ENCODE measurements at places on chromosomes 7 and 10.

DNA sequence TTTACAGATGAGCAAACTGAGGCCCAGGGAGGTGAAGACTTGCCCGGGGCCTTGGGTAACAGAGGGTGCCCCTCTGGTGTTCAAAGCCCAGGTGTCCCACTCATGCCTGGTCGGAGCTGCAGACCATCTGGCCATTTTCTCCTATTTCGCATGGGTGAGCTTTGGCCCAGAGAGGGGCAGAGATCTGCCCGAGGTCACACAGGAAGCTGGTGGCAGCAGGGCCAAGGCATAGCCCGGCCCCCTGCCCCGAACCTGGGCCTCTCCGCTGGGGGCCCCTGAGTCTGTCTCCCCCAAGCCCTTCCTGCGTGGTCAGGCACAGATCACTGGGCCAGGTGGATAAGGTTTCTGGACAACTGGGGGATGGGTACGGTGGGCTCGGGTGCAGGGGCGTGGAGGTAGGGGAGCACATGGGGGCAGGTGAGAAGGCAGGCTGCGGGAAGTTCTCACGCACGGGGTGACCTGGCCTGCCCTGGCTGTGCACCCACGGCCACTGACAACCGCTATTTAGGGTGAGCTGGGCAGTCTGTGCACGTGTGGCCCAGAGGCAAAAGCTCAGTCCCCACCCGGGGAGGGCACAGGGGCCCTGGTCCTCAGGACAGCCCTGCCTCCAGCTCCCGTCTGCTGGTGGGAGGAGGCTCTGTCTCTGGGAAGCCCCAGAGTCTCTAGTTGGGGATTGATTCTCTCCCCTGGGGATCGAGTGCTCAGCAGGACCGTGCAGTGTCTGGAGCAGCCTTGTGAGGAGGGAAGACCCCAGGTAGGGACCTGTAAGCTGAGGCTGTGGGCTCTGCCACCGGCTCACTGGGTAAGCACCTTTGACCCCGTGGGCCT, 68.6 kb downstream of the UNCX start:
- no peak for DNase-seq

GRCh38 chr10:88901206-88901983, 21.4 kb downstream of the STAMBPL1 start:
- no peak for DNase-seq

DNA sequence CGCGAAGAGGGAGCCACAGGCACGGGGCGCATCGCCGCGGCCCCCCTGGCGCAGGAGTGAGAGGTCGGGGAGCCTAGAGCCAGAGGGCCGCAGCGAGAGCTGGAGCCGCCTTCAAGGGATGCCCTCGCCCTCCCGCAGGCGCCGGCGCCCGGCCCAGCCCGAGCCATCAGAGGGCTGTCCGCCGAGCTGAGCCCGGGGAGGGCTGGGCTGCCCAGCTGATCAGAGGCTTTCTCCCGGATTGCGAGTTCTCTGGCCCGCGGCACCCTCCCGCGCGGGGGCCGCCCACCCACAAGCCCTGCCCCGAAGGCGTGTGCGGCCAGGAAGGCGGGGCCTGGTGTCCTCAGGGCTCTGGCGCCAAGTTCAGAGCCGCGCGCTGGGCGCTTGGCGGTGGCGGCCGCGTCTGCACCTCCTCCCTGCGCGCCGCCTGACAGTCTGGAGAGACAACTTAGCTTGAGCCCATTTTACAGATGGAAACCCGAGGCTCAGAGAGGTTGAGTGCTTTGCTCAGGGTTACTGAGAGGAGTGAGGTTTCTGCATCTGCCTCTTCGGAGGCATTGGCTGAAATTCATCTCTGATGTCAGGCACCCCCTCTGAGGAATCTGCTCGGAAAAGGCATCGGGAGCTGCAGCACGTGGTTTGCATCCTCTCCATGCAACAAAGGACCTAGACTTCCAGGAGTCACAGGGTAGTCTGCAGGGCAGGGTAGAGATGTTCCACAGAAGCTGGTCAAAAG, 3.8 kb upstream of the ANTXRL start:
- no peak for DNase-seq

DNA sequence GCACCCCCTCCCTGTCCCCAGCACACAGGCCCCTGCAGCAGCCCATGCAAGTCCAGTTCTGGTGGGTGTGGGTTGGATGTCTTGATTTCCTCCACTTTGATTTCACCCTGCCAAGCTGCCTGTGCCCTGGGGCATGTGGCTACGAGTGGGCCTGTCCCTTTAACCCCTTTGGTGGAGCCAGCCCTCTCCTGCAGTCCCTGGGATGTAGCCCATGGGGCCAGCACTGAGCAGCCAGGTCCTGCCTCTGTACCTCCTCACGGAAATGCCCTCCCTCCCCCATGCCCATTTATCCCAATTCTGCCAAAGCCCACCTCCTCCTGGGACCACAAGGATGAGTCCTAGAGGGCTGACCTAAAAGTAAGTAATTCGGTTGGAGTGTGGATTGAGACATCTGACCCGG, 11.9 kb downstream of the COL13A1 start:
- DNase-seq: no peak

- no peak for DNase-seq
These were observed 29.8 kb downstream of the CDHR3 start for GRCh38 chr7:105992905-105993304.

DNA sequence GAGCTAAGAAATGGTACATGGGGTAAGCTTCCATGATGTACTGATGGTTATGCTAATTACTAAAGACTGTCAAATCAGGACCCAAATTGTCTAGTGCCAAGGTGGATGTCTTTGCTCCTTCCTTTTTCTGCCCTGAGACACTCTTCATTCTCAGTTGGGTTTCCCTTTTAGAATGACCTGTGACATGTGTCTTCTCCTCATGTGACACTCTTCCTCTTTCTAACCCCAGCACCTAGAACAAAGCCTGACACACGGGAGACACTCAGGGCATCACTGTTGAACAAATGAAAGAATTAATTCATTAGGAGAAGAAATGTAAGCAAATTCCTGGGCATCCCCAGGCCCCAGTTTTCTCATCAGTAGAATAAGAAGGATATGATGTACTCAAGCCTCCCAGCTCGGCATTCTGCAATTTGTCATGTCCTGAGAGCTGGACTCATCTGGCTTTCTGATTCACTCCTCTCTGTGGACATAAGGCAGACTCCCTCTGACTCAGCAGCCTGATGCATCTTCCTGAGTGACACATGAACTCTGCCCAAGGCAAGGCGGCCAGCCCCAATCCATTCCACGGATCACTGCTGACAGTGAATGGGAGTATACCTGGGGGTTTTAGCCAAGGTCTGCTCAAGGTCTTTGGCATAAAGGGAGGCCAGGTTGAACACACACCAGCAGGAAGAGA, 473.8 kb downstream of the KCNMA1 start:
- peak; percentile 91 for DNase-seq

- no peak for DNase-seq
These were observed 607 bp upstream of the GGCT start for GRCh38 chr7:30505174-30505697.

GRCh38 chr7:35450456-35451214, 196.7 kb upstream of the TBX20 start:
- DNase-seq: no peak

GRCh38 chr10:117004227-117005025, 561 bp downstream of the SHTN1 start:
- peak; percentile 55 for DNase-seq

DNA sequence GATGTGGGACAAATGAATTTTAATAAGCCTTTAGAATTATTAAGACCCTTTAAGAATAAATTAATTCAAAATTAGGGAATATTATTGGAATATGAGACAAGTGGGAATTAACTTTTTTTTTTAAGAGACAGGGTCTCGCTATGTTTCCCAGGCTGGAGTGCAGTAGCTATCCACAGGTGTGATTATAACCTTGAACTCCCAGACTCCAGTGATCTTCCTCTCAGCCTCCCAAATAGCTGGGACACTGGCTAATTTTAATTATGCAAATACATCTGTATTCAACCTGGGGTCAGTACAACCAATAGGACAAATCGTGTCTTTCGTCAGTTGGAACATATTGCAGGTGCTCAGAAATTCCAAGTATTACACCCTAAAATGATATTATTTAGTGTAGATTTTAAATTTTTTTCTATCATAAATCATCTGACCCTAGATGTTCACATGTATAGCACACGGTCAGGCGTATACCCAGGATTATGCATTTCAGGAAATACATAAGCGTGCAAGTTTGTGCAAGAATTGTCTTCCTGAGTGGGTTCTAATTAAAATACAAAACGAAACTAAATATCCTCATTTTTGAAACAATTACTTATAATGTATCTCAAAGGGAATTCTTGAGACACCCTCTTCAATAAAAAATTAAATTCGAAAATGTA, 1.2 kb downstream of the NT5C3A start:
- DNase-seq: no peak

GRCh38 chr10:33509231-33509831, 174.9 kb upstream of the NRP1 start:
- DNase-seq: peak; percentile 85

DNA sequence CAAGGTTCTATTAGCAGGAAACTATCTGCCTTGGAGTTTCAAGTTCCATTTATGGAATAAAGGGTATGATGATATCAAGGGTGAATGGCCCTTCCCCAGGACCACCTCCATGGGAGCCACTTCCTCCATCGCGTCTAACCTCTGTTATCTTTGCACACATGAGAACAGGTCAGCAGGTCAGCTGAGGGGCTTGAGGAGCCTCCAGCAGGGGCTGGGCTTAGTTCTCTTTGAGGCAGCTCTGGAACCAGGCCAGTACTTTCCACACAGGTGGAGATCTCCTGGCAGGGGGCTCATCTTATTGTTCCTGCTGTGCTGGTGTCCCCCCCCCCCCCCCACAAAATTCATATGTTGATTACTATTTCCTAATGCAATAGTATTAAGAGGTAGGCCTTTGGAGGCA, 472.2 kb upstream of the ZMIZ1 start:
- DNase-seq: no peak

DNA sequence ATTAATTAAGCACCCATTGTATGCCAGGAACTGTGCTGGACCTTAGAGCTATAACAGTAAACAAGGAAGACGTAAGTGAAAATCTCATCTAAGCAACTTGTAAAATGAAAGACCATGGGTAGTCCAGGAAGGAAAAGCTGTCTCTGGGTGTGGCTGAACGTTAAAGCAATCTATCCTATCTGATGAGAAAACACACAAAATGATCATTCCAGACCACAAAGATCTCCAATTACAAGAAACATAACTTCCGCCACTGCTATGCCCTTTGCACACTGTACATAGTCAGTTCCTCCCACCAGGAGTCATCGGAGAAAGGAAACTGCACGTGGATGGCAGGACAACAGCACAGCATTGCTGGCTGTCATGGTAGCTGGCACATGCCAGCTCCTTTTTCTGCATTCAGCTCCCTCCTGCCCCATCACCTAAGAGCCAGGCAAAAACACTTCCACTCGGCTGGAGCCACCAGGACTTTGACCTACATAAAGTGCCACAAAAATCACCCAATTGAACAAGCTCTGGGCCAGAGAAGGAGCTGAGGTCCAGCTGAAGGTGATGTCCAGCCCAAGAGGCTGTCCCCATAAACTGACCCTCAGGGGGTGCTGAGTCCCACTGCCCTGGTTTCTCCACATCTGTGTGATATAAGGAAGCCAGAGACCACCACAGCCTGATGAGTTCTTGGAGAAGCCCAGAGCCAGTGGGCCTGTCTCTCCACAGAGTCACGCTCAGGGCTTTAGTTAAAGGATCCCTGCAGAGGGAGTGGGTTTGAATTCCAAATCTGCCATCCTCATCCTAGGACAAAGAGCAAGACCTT, 56.4 kb downstream of the STEAP1B start:
- peak; percentile 61 for DNase-seq

- DNase-seq: no peak
These were observed 1.6 kb upstream of the GPRIN2 start for GRCh38 chr10:46558122-46558391.

DNA sequence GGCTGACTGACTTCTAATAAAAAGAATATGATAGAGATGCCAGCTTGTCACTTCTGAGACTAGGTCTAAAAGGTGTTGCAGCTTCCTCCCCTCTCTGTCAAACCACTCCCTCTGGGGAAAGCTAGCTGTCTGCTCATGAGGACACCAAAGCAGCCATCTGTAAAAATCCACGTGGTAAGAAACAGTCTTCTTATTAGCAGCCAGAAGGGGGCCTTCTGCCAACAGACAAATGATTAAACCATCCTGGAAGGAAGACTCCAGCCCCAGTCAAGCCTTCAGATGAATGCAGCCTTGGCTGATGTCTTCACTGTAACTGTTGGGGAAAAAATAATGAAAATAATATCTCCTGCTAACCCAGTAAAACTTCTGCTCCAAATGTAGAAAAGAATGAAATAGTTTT, 41.9 kb upstream of the DAGLB start:
- DNase-seq: no peak

DNA sequence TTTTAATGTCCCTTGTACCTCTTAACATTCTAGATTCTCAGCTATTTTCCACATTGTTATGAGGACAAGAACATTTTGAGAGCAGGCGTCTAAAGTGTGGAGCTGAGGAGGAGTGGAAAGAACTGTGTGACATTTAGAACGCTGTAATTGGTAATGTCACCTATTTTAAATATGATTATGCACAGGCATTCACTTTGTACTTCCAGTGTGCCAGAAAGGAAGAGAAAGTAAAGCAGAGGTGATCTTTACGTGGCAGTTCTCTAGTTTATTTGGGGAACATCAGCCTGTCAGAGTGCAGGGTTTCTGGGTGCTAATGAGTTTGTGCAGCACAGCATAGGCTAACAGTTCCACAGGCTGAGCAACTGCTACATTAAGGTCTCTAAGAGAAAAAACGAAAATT, 498.4 kb upstream of the POM121L12 start:
- DNase-seq: no peak

- no peak for DNase-seq
These were observed 1.1 kb upstream of the TNPO3 start for GRCh38 chr7:129055861-129056464.

- no peak for DNase-seq
These were observed 17.5 kb downstream of the GBF1 start for GRCh38 chr10:102262744-102263370.
